ENCODE measurements at places on chromosomes 1 and 21.

- DNase-seq = no peak
Observed at GRCh38 chr1:159943908-159944622, 1.3 kb downstream of the IGSF9 start.

- no peak for DNase-seq
Observed at GRCh38 chr1:17120962-17121837, 1.9 kb upstream of the PADI2 start.

DNA sequence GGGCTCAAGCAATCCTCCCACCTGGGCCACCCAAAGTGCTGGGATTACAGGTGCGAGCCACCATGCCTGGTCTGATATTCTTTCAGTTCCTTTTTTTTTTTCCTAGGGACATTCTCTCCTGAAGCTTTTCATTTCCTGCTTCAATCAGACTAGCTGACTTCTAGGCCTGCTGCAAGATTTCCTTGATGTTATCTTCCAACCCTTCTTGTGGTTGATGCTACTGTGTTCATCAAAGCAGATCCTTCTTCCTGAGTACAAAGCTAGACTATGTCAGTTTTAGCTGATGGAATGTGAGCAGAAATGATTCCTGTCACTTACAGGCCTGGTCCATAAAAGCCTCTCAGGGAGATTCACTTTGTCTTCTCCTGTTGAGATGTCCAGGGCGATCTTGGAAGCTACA, 146.4 kb downstream of the CDC7 start:
- no peak for DNase-seq

- no peak for DNase-seq
Observed at GRCh38 chr1:27049607-27050006, 37.0 kb upstream of the TENT5B start.

DNA sequence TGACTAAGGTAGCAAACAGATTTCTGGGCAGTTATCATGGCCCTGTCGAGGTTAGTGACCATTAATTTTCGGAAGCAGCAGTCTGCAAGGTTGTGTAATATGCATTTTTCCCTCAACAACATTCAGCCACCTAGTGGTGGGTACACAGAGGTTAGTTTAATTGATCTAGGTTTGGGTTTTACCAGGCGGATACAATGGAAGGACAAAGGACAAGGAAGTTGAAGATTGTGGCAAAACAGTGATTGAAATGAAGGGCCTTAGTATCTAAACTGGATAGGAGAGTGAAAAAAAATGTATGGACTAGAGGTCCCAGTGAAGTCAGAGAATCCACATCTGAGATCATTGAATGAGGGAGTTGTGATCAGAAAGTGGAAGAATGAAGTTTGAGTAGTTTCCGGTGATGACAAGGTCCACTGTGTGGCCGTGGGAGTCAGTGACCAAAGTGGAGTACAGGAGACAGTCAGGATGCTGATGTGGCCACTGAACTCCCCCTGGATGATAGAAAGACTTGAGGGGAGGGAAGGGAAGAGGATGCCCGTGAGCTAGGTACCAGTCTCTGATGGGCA, 2.8 kb downstream of the ARMH1 start:
- DNase-seq = peak; percentile 25

DNA sequence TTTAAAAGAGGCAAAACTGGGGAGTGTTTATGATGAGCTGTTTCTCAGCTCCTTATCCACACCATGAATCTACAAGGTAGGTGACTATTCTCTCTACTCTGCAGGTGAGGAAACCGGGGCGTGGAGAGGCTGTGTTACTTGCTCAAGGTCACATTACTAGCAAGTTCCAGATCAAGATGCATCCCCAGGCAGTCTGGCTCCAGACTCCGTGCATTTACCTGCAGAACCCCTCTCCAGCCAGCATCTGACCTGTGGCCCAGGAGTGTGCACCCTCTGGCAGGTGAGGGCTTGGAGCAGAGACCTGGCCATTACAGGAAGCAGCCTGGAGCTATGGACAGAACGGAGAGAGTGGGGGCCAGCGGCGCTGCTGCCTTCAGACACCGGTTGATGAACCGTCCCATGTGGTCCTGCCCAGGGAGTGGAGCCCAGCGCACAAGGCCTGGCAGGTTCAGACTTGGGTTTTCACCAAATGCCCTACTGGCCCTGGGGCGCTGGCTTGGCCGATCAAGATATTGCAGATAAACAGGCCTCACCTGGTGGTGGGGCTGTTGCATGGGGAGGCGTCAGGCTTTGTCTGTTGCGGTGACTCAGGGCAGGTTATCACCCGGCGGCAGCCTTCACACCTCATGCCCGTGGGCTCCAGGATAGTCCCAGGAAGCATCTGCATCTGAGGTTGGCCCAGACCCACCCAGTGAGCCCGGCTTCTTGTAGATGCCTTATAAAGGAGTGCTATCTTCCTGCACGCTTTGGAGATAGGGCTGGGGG, 29.2 kb upstream of the WNT4 start:
- DNase-seq = no peak

DNA sequence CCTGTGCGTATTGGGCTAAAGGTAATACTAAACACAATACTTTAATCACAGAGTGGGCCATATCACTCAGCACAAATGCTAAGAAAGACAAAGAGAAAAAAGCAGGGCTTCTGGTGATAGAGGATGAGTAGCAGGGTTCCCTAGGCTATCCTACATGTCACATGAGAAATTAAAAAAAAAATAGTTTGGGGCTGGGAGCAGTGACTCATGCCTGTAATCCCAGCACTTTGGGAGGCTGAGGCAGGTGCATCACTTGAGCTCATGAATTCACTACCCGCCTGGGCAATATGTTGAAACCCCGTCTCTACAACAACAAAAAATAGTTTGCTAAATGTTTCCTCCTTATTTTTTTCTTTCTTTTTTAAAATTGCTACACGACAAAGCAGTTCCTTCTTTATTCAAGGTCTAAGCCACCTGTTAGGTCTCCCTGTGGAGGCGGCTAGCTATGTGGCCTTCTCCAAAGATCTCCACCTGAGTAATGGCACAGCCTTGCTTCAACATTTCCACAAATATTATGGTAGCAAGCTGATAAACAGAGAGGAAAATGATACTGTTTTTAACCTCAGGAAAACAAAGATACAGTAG, 1.5 kb downstream of the ENSA start:
- DNase-seq = no peak

DNA sequence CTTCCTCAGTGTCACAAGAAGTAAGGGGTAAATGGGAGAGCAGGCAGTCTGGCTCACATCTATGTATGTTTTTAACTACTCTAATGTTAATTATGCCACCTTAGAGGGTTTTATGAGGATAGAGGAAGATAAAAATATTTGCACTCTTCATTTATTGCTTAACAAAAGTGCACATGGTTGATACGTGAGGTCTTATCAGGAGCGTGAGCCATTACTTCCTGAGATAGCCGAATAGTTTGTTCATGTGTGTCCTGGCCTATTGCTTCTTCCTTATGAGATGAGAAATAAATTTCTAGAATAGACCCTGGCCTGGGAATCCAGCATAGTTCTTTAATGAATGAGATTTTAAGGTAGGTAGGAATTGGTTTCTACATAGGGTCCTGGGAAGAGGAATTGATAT, 471.1 kb upstream of the B3GALT2 start:
- no peak for DNase-seq

- no peak for DNase-seq
Observed at GRCh38 chr1:205914730-205915129, 28.5 kb downstream of the SLC26A9 start.

DNA sequence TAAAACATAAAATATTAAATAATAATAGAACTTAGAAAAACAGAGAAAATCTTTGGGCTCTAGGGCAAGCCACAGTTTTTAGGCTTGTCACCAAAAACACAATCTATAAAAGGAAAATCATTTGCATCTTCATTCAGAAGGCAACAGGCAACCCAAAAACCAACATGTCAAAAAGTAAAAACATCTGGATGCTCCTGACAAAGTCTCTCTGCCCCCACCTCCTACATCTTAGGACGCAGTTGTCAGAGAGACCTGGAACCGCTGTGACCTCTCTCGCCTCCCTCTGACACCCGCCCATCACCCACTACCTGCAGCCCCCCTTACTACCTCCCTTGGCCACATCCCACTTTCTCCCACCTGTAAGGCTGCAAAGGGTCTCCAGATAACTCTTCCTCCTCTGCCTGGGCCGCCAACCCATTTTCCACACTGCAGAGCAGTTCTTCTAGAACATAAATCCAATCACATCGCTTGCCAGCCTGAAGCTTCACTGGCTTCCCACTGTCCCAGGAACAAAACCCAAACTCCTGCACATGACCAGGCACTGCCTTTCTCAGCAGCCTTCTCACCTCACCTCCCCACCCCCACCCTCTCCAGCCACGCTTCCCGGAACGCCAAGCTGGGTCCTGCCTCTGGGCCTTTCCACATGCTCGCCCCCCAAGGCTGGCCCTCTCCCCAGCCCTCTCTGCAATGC, 14.7 kb downstream of the PRDM15 start:
- DNase-seq = no peak

DNA sequence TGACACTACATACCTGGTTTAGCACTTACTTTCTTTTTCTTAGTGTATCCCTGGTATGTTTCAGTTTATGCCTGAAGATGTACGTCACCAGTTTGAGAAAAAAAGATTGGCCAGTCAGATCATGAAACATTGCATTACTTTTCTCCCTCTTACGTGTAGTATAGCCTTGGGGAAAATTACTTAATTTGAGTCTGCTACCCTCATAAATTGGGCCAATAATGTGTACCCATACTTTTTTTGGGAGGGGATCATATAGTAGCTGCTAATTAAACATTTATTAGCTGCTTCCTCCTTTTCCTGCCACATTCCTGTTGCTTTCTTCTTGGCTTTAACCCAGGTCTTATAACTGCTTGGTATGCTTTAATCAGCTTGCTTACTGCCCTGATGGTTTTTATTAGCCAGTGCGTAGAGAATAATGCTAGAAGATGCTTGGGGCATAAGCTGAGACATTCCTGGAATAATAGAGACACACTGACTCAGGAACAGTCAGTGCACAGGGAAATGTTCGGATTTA, 32.1 kb downstream of the RABGAP1L start:
- DNase-seq = no peak

- peak; percentile 72 for DNase-seq
Observed at GRCh38 chr21:25573409-25574206, 33.7 kb downstream of the MRPL39 start.

GRCh38 chr1:176450526-176450925, 12.4 kb upstream of the PAPPA2 start:
- DNase-seq = no peak

- DNase-seq = no peak
Observed at GRCh38 chr1:169202791-169203665, 96.5 kb downstream of the ATP1B1 start.

DNA sequence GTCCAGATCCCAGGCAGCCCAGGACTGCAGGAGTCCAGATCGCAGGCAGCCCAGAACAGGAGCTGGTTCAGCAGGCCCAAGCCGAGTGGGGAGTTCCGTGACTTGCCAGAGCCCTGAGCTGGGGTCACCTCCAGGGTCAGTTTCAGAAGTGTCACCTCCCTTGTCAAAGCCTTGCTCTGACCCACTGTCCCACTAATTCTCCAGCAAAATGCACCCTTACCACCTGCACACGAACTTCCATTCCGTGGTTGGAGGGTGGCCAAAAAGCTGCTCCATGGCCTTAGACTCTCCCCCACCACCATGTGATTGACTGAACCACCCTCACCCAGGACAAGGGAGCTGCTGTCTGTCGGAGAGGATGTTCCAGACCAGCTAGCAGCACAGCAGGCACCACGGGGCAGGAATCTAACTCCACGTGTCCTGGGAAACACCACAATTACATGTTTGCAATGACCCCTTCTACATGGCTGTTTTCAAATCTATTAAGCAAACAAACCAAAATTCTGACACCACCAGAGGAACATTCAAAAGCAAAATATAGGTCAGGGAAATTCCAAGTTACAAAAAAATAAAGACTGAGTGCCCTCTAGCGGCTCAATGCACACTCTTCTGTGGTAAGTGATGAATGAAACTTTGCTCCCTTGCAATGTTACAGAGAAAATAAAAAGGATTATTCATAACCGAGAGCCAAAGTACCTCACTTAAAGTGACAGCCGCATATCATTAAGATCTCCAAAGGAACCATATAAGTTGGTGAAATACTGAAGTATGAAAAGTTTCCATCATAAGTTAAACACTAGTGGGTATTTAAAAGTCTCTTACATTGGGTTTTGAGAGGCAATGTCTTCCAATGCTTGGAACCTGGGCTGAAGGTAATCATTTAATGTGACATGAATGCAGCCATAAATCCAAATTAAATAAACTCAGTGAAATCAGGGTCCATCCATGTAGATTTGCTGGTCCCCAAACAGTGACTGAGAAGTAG, 76.3 kb downstream of the NPHP4 start:
- peak; percentile 34 for DNase-seq

All from CD4-positive, alpha-beta T cell treated with Interleukin-15 for 4 hours (primary cell).